GM04504 (cell line): ENCODE measurements at places on chromosomes 16 and 17.

GRCh38 chr17:36808180-36808661, 129.1 kb upstream of the LHX1 start:
- DNase-seq: no peak

GRCh38 chr17:70624211-70624610, 454.9 kb downstream of the KCNJ2 start:
- no peak for DNase-seq

- DNase-seq: no peak
These were observed 29.0 kb upstream of the KPNB1 start for GRCh38 chr17:47620503-47621245.

DNA sequence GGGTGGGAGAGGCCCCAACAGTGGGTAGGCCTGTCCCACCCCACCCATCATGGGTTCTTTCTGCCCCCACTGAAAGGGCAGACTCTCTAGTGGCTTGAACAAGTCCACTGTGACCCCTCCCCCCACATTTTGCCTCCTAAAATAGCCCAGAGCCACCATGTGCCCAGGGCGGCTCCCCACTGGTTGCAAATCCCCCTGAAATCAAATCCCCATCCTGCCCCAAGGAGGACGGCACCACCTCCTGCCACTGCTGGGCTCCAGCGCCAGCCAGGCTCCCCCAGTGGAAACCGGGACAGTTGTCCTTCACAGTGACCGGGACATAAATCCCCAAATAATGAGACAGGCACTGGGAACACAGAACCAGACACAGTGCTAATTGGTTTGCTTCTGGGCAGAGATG, 20.5 kb downstream of the ZNF385C start:
- no peak for DNase-seq

DNA sequence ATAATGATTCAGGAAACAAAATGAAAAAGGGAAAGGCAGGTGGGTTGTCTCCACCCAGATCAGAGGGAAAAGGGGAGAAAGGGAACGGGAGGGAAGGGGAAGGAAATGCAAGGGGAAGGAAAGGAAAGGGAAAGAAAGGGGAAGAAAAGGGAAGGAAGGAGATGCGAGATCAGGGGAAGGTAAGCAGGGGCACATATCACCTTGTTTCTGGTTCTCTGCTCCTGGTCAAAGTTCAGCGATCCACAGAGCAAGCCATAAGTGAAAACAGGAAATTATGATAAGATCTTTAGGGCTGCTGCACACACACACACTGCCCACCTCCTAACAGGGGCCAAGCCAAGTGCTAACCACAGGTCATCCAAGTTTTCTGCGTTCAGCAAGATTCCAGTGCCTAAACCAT, 37.5 kb upstream of the GRIN2A start:
- DNase-seq: no peak

DNA sequence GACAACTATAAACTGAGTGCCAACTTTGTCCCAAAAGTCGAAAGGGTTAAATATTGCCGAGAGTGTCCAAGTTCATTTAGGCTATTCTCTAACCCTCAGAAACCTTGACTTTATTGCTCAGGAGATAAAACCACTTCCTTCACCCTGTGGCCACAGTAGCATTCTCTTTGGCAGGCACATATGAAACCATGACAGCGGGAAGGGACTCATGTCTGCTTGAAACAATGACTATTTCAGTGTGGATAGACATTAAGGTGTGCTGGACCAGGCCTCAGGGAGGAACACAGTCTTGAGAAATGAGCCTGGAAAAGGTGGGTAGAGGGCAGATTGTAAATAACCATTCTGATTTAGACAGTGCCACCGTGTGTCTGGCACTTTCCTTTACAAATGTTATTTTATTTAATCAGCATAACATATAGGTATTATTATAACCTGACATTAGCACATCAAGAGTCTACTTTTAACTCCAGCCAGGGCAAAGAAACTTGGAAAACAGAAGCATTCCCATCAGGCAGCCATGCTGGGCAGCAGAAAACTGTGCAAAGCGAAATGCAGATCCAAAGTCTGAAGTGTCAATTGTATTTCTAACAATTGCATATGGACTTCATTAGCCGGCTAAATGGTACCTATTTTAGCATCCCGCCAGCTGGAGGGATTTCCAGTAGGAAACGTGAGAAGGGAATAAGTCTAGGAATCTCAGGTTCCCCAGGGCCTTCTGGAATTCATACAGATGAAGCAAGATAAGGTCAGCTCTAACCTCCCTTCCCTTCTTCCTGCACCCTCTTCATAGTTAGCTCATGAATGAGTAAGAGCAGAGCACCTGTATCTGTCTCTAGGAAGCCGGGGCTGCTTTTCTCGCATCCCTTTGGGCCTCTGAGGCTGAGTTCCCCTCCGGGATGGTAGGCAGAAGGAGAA, 212.8 kb upstream of the ELAC2 start:
- no peak for DNase-seq

- no peak for DNase-seq
These were observed 73.7 kb upstream of the ZNF750 start for GRCh38 chr17:82913304-82914043.

DNA sequence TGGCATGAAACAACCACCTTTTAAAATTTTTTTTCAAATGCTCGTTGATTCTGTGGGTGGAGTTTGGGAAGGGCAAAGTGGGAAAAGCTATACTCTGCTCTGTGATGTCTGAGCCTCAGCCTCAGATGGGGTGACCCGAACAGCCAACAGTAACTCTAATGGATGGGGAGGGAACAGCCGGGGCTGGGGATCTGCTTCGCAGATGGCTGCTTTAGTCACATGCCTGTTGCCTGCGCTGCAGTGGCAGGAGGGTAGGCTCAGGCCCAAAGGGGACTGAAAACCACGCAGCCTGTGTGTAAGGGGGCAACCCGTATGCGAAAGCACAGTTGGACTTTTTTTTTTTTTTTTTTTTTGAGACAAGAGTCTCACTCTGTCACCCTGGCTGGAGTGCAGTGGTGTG, 14.9 kb upstream of the MAPK3 start:
- DNase-seq: no peak

- DNase-seq: peak; percentile 36
These were observed 12.6 kb downstream of the MAP3K3 start for GRCh38 chr17:63634816-63635215.

DNA sequence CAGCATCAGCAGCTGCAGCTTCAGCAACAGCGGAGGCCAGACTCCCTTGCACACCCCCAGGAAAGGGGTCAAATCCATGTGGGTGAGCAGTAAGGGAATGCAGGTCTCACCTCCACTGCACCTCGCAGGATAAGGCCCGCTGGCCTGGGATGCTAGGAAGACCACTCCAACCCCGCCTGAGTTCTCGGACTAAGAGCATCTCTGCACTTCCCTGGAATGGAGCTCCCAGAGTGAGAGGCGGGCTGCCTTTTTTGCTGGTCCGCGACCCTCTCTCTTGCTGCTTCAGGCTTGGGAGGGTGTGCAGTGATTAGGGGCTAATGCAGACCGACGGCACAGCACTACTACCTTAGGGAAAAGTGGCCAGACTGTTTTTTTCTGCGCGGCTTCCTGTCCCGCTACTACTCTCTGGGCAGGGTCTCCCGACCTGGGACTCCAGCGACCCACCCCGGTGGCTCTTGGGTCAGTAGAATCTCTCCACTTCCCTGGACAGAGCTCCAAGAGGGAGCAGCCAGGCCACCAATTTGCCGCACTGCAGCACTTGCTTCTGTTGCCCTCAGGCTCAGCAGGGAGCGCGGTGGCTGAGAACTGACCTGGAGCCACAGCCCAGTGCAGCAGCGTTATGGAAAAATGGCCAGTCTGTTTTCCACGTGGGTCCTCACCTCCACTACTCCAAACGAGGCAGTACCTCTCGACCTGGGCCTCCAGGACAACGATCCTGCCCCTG, 480.4 kb downstream of the CDH8 start:
- no peak for DNase-seq

DNA sequence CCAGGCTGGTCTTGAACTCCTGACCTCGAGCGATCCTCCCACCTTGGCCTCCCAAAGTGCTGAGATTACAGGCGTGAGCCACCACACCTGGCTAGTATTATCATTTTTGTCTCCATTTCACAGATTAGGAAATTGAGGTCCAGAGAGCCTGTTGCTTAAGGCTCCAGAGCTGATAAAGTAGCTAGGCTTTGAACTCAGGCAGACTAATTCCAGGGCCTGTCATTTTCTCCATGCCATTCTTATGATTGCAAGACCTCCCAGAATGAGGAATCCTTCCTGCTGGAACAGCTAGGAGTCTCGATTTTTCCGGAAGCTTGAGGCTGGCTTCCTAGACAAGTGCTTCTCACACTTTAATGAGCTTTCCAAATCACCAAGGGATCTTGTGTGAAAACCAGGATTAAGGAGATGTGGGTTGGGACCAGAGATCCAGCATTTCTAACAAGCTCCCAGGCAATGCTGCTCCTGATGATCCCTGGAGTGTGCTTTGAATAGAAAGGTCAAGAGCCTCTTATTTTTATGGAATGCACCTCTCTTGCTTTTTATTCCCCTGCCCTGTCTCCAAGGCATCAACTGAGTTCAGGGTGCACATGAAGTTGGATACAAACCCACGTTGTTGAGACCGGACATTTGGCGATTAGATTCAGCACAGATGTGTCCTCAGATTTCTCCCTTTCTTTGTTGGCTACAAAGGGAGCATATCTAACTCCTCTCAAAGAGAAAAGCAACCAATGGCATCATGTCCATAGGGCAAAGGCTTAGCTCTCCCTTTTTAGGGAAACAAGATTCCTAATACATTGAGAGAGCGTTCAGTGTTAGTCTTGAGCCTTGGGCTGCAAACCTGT, 40.3 kb upstream of the FAM20A start:
- DNase-seq: no peak

DNA sequence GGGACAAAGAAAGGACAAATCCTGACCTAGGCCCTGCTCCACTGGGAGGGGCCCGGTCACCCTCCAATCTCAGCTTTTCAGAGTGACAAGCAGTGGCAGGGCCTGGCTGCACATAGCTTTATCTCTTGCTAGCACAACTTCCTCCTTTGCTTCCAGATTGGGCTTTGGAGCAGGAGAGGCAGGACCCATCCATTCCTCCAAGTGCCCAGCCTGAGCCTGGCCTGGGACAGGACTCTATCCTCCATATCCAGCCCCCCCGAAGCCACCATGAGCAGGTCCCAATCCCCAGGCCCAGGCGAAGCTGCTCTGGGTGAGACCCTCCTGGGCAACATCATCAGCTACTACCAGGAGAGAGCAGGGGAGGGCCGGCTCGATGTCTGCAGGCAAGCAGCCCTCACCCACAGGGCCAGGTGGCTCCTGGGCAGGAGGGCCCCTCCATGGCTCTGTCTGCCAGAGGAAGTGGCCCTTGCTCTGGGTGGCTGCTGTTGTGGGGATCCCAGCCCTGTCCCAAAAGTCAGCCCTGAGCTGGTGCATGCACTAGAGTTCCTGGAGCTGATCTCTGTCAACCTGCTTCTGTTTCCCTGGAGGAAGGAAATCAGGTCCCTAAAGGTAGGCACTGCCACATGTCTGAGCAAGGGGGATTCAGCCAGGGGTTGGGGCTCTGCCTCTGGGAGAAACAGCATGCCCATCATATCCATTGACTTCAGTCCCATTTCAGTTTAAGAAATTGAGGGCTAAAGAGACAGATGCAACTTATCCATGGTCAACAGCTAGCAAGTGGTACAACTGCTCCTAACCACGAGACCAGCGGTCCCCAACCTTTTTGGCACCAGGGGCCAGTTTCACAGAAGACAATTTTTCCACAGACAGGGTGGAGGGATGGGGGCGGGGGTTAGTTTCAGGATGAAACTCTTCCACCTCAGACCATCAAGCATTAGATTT, 58.9 kb downstream of the TK2 start:
- DNase-seq: no peak

- no peak for DNase-seq
These were observed 13.5 kb upstream of the MTMR4 start for GRCh38 chr17:58527949-58528348.

DNA sequence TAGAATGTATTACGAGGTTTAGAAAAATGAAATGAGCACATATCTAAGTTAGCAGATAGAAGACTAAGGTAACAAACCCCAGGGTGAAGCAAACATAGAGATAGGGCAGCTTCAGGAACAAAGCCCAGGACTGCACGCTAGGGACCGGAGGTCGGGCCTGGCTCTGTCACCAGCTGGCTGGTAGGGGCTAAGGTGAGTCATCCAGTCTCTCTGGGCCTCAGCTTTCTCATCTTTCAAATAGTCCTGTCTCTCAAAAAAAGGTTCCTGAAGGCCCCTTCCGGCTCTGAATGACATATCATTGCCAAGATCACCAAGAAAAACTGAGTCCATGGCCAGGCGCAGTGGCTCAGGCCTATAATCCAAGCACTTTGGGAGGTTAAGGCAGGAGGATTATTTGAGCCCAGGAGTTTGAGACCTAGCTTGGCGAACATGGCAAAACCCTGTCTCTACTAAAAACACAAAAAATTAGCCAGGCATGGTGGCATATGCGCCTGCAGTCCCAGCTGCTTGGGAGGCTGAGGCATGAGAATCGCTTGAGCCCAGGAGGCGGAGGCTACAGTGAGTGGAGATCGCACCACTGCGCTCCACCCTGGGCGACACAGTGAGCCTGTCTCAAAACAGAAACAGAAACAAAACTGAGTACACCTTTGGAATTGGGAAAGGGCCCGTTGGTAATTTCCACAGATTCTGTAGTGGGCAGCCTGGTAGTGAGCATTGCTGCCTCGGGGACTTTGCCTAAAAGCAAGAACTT, 26.0 kb downstream of the PKD1L3 start:
- DNase-seq: no peak

GRCh38 chr17:62923258-62924150, 42.5 kb upstream of the TANC2 start:
- DNase-seq: no peak

- no peak for DNase-seq
These were observed 4.8 kb downstream of the SCGB1C2 start for GRCh38 chr17:142102-142661.

GRCh38 chr17:74585711-74586110, 6.4 kb downstream of the CD300LD start:
- no peak for DNase-seq

- DNase-seq: no peak
These were observed 178.3 kb downstream of the PRKCB start for GRCh38 chr16:24013864-24014645.

- no peak for DNase-seq
These were observed 31.3 kb upstream of the MPHOSPH6 start for GRCh38 chr16:82201351-82201750.

DNA sequence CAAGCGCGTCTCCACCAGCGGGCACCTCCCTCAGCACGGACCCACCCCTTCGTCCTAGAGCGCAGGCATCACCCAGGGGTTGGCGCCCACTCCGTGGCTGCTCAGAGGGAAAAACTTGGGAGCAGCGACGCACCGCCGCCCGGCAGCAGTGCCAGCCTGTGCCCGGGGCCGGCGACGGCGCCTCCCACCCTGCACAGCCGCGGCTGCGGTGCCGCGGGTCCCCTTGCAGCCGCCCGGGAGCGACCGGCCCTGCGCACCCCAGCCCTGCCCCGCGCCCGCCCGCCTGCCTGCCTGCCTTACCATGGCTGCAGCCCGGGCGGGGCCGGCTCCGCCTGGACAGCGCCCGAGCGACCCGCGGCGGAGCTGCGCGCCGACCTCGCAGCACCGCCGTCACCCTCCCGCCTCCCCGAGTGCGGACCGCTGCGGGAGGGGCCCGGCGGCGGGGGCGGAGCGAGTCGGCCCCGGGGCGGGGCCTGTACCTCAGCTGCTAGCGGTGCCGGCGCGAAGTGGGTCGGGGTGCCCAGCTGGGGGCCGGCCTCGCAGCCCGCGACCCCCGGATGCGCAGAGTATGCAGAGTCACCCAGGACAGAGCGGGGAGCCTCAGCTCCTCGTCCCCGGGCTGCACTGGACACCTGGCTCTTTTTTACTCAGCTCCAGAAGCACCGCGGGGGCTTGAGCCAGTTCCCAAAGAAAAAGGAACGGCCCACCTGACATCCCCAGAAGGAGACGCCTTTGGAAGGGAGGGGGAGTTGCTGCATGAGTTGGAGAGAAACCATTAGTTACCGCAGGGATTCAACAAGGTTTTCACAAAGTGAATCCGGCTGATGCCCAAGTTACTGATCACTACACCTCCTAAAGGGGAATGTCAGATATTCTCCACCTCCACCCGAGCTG, 17.5 kb upstream of the MTMR4 start:
- DNase-seq: no peak
